ENCODE measurements at places on chromosomes 6 and 20.
A peak's percentile ranks its signal among the peaks of the same experiment; 100 is the strongest.

- DNase-seq: no peak
Observed at GRCh38 chr20:4883546-4883945, 117.8 kb downstream of the SLC23A2 start.

- no peak for DNase-seq
Observed at GRCh38 chr6:2626401-2626800, 124.3 kb downstream of the MYLK4 start.

DNA sequence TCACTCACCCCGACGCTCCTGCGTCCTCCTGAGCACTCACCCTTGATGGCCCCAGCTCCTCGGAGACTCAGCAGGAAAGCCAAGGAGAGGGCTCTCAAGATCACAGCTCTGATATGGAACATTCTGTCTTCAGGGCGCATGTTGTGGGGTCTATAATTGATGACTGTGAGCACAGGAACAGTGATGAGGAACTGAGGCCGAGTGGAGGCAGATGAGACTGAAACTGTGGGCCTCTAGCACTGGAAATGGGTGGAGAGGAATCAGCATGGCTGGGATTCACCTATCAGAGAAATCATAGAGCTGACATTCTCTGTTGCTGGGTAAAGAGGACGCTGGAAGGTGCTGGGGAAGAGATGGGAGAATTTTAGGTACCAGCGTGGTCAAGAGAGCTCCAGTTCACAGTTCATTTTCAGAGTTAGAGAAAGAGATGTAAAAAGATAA lies at the start of gene HLA-DPA1:
TSS of gene HLA-DPA1 (minus strand) at position 219 of the 441 bp plus-strand sequence.
- DNase-seq: no peak

DNA sequence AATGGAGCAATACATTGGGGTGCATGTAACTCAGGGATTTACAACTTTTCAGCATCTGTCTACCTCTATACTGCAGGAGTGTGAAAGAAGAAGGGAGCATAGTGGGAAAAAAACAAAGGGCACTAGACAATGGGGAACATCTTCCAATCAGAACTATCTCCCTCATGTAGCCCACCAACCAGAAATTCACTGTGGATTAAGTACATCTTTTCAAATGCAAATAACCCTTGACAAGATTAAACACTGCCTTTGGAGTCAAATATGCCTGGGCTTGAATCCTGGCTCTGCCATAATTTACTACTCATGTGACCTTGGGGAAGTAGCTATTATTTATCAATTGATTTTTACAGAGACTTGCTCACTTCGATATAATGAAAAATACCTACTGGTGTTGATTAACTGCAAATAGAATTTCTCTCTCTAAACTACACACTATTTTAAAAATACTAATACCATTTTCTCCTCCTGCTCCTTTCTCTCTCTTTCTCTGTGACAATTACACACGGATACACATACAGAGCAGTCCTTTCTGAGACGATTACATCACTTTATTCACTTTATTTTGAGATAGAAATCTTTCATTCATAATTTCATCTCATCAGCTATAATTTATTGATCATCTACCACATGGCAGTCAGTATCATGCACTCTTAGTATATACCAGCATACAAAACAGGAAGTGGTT lies 783.7 kb downstream of the FRK start:
- DNase-seq: no peak

DNA sequence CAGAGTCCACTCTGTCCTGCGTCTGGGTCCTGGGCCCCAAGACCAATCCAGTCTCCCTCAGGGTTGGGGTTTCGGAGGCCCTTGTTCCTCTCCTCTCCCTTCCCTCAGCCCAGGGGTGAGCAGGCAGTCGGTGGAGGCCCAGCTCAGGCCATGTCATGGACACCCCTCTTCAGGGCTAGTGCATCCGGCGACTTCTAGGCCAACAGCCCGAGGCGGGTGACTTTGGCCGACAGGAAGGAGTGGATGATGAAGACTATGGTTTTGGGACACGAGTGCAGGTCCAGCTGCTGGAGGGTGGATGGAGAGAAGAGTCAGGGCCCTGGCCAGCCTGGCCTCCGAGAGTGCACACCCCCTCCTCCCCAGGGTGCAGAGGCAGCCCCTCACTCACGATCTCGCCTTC lies 7.0 kb upstream of the CDK5RAP1 start:
- DNase-seq: no peak

DNA sequence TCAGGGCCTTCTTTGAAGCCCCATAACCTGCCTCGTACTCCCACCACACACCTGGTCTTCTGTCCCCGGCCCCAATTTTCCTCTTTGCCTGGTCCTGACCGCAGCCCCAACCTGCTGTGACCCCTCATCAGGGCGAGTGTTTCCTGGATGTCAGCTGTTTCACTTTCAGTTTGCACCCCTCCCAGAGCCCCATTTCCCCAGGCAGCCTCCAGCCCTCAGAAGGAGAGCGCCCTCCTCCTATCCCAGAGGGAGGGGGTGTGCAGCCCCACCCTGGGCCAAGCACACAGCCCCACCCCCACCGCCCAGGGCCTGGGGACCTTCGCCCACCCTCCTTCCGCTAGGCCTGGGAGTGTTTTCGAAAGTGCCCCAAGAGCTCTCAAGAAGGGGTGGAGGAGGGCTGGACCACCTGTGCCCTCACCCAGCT lies 1.5 kb downstream of the BAK1 start:
- DNase-seq: no peak

GRCh38 chr20:47765691-47766594 lies 19.3 kb downstream of the SULF2 start:
- DNase-seq: no peak

DNA sequence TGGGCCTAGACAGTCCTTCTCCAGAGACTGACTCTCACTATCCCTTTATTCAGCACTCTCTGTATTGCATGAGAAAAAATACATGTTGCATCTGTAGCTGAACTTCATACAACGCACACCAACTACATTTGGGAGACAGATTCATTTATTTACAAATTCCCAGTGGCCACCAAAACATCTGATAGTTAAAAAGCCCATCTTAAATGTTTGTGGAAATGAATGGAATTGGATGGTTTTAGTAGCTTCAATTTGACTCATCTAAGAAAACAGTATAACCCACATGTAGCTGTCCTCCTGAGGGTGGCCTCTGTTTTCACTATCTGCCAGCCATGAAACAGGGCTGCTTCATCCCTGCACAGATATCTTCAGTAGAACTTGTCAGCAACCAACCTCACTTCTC lies 116.3 kb downstream of the PCSK2 start:
- no peak for DNase-seq

DNA sequence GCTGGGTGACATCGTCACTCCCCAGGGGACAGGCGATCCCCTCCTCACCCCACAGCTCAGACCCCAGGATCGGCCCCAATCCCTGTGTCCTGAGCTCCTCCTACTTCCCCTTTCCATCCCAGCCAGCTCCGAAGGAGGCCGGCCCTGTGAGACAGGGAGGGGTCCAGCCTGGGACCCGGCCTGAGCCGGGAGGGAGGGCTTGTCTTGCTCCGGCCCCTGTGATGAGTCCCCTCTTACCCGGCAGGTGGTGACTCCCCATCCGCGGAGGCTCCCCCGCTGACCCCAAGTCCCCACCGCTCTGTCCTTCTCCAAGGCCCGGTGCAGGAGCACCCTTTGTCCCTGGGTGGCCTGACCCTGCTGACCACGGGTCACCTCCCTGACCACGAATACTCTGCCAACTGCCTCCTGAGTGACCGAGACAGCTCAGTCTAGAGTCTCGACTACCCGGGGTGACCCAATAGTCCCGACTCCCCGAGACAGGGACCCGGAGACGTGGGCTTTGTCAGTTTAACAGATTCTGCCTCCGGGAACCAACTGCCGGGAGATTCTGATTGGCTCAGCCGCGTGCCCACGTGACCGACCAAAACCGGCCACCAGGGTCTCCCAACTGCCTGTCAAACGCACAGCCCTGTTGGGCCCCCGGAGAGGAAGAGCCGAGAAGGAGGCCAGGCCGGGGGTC lies 187.4 kb upstream of the PROKR2 start:
- no peak for DNase-seq

DNA sequence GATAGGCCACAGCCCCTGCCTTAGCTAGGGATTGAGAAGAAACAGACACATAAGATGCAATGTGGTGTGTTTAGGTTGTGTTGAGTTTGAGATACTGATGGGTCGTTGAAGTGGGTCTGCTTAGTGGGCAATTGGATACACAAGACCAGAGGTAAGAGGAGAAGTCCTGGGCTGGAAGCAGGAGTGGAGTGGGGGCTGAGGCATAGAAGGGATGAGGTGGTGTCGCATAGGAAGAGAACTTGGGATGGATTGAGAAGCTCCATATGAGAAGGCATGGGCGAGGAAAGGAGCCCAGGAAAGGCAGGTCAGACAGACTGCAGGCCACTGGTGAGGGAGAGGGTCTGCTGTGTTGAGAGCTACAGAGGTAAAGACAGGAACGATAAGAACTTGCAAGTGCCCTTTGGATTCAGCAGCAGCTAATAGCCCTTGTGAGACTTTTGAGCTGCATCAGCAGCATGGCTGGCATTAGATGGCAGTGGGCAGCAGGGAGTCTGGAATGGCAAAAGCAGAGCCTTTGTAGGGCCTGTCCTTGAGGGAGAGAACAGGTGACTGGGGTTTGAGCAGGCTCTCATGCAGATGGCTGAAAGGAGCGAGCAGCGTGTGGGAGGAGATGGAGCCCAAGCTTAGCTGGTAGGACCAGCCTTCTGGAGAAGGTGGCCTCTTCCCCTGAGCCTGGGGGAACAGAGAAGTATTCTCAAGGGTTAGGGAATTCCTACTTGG lies 33.2 kb downstream of the PLCG1 start:
- no peak for DNase-seq

- no peak for DNase-seq
Observed at GRCh38 chr6:44006123-44006871, 121.0 kb downstream of the MRPL14 start.

- no peak for DNase-seq
Observed at GRCh38 chr6:2324166-2324953, 79.0 kb upstream of the GMDS start.

DNA sequence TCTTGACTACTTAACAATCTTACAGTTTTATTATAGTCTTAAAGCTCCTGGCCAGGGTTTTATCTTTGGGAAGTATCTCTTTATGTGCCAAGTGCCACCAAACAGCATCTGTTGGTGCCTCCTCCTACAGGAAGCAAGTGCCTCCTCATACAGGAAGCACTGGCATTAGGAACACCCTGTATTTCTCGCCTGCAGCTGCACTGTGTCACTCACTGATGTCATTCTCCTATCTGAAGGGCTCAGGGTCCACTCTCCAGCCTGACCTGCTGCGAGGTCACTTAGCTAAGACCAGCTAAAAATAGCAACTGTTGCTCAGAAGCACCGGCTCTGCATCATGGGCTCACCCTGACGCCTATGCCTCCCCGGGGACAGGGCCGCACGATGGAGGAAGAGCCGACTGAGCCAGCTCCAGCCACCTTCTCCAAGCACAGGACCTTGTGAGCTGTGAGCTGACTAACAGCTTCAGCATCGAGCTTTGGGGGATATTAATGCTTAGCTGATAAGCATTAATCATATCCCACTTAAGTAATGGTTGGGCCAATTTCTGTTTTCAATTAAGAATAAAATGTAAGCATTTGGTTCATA lies 66.3 kb upstream of the CD93 start:
- peak; percentile 57 for DNase-seq

DNA sequence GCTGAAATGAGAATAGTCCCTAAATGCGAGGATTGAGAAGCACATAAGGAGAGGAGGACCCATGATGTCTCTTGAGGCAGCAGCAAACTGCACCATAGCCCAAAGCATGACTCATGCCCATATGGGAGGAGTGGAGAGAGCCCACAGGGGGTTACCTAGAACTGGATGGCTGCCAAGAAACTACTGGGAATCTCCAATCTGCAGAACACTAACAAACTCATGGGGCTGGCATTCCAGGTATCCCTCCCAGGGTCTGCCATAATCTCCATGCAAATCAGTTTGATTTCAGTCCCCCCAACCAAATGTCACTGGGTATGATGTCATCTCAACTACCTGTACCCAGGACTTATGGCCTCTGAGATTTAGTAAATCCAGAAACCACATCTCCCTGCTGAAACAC lies 410.5 kb downstream of the PTPRT start:
- DNase-seq: no peak

GRCh38 chr6:88870717-88871330 lies 92.6 kb downstream of the RNGTT start:
- DNase-seq: no peak

- DNase-seq: no peak
Observed at GRCh38 chr6:163651915-163652668, 237.6 kb downstream of the QKI start.

- DNase-seq: no peak
Observed at GRCh38 chr6:165090242-165090641, 219.2 kb downstream of the C6orf118 start.

- DNase-seq: no peak
Observed at GRCh38 chr20:3223994-3224680, 14.8 kb downstream of the ITPA start.

DNA sequence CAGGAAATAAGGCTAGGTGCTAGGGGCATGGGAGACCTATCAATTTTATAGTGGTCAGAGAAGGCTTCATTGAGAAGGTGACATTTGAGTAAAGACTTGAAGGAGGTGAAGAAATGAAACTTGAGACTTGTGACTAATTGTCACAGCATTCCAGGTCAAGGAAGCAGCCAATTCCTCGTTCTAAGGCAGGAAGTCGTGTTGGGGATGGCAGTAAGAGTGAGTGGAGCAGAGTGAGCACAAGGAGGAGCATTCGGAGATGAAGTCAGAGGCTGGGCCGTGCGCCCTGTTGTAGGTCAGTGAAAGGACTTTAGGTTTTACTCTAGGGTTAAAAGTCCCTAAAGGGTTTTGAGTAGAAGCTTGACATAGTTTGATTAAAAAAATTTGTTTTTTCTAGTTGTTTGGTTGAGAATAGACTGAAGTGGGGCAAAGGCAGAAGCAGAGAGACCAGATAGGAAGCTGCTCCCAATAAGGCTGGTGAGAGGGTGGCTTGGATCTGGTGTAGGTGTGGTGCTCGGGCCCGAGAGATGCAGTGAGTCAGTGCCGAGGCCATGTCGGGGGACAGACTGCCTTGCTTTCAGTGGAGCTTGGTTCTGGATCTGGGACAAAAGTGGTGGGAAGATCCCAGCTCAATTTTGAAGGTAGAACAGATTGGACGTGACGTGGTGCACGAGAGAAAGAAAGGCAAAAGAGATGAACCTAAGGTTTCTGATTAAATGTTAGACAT lies 2.6 kb upstream of the RSPH3 start:
- no peak for DNase-seq
